Activated T-helper 2 cell treated with anti-CD3 and anti-CD28 coated beads, Interferon-gamma antibody, Interleukin-2, Interleukin-4, amounts not matched to agents 10 μg/mL and 5 μg/mL and 100 μg/mL, durations not matched to agents 14 hours and 24 hours and 36 hours (primary cell): ENCODE measurements at places on chromosomes 1 and 21. TPM values are rescaled to one million over a fixed set of nuclear protein-coding genes. Genes with fewer than 3 reads are reported as not detected.

GRCh38 chr1:244869364-244869827 is 5.1 kb upstream of the HNRNPU start:
- no peak for DNase-seq

The HSD3B2 gene
- total RNA-seq = not detected in 2 replicates

GRCh38 chr21:39675590-39675989 is 62.9 kb downstream of the B3GALT5 start:
- DNase-seq = no peak

DNA sequence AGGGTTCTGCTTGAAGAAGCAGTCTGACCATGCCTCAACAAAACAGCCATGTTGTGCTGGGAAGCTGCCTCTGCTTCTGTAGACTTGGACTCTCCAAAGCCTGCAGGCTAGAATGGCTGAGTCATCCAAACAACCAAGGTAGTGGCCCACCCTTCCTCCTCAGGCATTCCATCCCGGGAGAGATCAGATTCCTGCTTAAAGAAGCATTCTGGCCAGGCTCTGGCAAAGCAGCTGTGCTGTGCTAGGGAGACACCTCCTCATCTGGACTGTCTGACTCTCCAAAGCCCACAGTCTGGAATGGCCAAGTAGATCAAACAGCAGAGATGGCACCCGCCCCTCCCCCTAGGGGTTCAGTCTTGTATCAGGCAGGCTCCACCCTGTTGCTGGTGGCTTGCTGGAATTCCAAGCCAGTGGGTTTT is 38.3 kb upstream of the F3 start:
- DNase-seq = no peak

- DNase-seq = no peak
Observed at GRCh38 chr21:28793043-28793442, 199.6 kb downstream of the LTN1 start.

- no peak for DNase-seq
Observed at GRCh38 chr1:166703726-166704462, 135.4 kb upstream of the POGK start.

DNA sequence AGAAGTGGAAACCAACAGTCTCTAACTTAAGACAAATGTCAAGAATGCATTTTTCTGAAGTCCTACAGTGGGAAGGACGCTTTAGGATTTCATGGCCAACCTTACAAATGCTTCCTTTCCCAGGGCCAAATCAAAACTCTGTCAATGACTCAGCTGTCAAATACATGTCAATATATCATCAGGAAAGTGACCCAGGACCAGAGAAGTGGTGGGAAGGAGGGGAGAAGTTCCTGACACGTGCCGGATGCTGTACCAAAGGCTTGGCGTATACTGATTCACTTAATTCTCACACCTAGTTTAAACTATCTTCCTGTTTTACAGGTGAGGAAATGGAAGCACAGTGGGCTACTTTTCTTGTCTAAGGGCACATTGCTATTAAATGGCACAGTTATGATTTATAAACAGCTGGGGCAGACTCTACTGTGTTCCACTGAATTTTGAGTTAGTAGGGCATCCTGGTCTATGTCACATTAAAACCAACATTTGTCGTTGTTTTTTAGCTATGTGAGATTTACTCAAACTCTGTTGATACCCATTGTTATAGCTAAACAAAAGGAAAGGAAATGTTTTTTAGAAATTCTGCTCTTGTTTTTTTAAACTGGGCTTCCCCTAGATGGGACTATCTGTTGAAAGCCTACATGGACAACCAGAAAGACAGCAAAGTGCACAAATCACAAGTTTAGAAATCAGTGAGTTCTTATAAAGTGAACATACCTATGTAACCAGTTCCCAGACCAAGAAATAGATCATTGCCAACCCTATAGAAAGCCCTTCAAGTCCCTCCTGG is 208.2 kb upstream of the SGIP1 start:
- DNase-seq = no peak

GRCh38 chr1:8247811-8248436 is 70.0 kb upstream of the SLC45A1 start:
- no peak for DNase-seq

DNA sequence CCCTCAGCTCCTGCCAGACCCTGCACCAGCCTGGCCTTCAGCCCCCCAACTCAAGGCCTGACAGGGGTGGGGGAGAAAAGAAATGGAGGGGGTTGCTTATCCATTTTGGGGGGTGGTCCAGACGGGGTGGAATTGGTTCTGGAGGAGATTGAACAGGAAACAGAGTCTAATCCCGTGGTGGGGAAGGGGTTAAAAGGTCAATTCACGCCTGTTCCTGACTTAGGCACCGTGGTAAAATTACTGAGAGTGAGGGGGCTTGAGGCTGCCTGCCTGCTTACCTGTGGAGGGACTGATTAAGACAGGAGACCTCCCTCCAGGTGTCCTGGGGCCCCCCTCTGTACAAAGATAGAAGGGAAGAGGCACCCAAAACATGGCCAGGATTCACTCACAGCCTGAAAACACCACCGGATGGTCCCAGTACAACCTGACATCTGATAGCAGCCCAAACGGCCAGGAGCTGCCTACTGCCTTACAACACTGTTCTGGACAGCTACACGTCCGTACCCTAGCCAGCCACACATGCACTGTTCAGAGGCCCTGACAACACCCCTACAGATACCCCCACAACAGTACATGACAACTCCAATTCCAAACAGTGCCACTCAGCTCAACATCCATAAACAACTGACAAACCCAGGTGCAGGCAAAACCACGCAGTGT is 31.8 kb downstream of the AHDC1 start:
- no peak for DNase-seq

The TFAP2E gene
- total RNA-seq = 0.50 and 0.51 TPM in 2 replicates

DNA sequence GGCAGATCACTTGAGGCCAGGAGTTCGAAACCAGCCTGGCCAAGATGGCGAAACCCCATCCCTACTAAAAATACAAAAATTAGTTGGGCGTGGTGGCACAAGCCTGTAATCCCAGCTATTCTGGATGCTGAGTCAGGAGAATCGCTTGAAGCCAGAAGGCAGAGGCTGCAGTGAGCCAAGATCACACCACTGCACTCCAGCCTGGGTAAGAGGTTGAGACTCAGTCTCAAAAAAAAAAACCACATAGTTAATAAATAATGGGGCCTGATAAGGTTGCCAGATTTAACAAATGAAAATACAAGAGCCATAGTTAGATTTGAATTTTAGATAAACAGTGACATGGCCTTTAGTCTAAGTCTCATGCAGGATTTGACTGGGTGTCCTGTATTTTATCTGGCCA is 175.7 kb downstream of the ZZZ3 start:
- no peak for DNase-seq

The PROX1 gene
- total RNA-seq = not detected in 2 replicates

The PRR9 gene
- not detected in 2 replicates for total RNA-seq

The ZRANB2 gene
- 131 and 135 TPM in 2 replicates for total RNA-seq

- no peak for DNase-seq
Observed at GRCh38 chr1:47812904-47813514, 184.2 kb downstream of the TRABD2B start.

The CHRNB2 gene
- not detected in 2 replicates for total RNA-seq

DNA sequence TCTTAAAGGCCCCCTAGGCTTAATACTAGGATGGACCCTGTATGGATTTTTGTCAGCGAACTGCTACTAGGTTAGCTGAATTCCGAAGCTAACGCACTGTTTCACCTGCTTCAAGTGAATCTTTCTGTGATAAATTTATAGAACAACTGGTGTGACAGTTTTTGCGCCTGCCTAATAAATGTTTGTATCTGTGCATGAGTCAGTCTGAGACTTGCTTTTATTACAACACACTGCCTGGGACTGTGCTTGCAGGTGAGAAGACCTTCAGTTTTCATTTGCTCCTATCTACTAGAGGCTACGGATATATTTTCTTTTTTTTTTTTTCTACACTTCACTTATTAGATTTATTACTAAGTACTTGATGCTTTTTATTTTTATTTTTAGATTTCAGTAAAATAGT is 420.9 kb downstream of the SMYD3 start:
- no peak for DNase-seq

The RYR2 gene
- total RNA-seq = 8.7 and 8.8 TPM in 2 replicates

GRCh38 chr1:154225370-154225769 is 4.6 kb downstream of the UBAP2L start:
- DNase-seq = no peak

GRCh38 chr1:174572771-174573170 is 125.0 kb downstream of the GPR52 start:
- no peak for DNase-seq

- no peak for DNase-seq
Observed at GRCh38 chr1:155052439-155053395, 1.6 kb downstream of the ADAM15 start.

GRCh38 chr1:214379236-214379970 is 98.4 kb downstream of the SMYD2 start:
- no peak for DNase-seq

The EFCAB7 gene
- 6.5 and 6.6 TPM in 2 replicates for total RNA-seq

- no peak for DNase-seq
Observed at GRCh38 chr1:157626099-157626498, 28.2 kb upstream of the FCRL4 start.

- no peak for DNase-seq
Observed at GRCh38 chr1:1135339-1136136, 19.6 kb upstream of the C1orf159 start.

The OR2T2 gene
- not detected in 2 replicates for total RNA-seq

DNA sequence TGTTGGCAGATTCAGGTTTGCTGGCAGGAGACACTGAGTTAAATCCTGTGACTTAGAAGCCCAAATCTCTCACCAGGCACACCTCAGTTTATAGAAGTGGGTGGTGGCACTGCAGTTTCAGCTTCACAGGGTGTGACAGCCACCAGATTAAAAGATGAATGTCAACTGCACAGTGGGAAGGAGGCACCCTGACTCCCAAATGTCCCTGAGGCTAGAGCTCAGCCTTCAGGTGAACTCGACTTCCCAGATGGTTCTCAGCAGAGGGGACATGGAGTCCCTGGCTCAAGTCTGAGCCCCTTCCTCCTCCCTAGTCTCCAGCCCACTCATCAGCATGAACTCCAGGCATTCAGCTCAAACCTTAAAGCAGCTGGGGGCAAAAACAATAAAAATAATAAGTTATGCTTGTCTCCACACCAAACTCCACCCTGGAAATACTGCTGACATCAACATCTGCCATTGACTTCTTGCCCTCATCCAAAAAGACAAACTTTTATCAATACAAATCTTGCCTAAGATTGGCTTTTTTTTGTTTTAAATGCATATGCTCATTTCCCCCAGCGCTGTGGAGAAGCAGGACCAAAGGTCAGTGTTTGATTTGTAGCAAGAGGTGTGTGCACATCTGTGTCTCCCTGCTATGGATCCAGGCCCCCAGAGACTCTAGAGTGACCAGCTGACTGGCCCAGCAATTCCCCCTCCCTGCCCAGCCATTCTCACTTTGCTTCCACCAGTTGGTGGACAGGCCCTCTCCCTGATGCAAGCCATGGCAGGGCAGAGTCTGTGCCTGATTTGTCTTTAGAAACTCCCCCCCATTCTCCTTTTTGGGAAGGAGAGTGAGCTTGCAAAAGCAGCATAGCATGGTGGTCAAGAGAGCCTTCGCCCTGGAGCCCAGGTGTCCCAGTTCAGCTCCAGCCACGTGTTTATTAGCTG is 18.5 kb upstream of the S100A7 start:
- no peak for DNase-seq

DNA sequence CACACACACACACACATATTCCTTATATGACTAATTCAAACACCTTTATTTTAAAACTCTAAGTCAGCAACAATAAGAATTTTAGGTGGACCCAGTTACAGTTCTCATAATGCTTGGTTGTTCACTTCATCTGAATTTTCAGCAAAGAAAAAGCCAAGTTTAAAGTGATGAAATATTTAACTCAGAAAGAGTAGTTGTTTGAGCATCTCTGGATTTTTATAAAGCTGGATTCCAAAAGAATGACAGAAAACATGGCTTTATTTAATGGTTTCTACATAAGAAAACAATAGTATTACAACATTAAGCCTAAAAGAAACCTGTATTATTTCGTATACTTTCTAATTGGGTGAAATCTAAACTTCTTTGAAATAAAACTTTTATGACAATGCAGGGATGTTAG is 54.2 kb upstream of the ADAMTS5 start:
- no peak for DNase-seq

The TCP10L gene
- 1.1 and 1.3 TPM in 2 replicates for total RNA-seq

The CFAP45 gene
- 1.5 and 2.3 TPM in 2 replicates for total RNA-seq

The CCDC27 gene
- total RNA-seq = 0.07 TPM in 1 of 2 replicates, not detected in the other

- DNase-seq = no peak
Observed at GRCh38 chr1:39928809-39929587, 25.9 kb upstream of the MFSD2A start.

- DNase-seq = no peak
Observed at GRCh38 chr1:155017946-155018316, 15.3 kb downstream of the ZBTB7B start.

DNA sequence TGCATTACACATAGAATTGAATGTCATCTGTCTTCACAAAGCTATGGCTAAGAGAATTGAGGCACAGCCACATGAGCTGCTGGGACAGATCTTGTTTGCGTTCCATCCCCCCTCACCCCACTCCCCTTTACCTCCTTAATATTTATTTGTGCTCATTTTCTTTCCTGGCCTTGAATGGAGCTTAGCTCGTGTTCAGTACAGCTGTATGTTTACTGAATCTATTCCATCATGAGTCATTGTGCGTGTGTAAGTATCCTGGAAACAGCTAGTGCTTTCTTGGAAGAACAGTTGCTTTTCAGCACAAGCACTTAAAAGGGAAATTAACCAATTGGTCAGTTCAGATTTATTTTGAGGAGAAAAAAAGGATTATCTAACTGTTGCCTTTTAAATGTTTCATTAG is 14.7 kb downstream of the PROX1 start:
- DNase-seq = no peak

DNA sequence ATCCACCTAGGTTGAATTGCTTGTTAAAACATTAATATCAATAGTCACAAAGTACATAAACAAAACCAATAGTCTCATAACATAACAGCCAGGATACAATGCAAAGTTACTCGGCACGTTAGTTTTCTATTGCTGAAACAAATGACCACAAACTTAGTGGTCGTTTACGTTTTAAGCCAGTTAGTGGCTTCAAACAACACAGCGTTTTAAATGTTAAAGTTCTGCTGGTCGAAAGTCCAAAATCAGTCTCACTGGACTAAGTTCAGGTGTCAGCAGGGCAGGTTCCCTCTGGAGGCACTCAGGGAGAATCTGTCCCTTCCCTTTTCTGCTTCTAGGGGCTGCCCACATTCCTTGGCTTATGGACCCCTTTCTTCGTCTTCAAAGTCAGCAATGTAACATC is 35.6 kb upstream of the ATP1A1 start:
- no peak for DNase-seq

The COL11A1 gene
- not detected in 2 replicates for total RNA-seq

The OBSCN gene
- total RNA-seq = 22.1 and 25.4 TPM in 2 replicates

DNA sequence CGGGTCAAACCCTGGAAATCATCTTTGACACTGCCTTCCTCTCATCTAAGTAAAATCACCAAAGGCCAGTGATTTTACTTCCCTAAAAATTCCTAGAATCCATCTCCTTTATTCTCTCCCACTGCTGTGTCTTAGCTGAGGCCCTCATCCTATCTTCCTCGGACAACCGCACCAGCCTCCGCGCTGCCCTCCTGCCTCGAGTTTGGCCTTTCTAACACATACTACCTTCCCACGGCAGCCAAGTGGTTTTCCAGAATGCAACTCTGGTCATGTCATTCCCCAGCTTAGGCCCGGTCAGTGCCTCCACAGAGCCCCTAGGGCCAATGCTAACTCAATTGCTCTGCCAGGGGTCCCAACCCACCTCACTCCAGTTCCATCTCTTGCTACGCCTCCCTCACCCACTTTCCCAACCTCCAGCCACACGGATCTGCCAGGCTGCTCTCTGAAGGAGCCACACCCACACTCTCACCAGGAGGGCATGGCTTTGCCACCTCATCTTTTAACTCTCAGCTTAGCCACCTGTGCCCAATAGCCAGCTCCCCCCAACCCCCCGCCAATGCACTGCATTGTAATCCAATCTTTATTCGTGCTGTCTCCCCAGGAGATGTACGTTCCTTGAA is 6.8 kb downstream of the TMEM9 start:
- no peak for DNase-seq

GRCh38 chr1:201905234-201905890 is 16.7 kb downstream of the SHISA4 start:
- no peak for DNase-seq
